Motor neuron (in vitro differentiated cells): ENCODE measurements at places on chromosomes 4 and X. TPM values are rescaled to one million over a fixed set of nuclear protein-coding genes. Genes with fewer than 3 reads are reported as not detected.

GRCh38 chr4:38531141-38531727 lies 132.8 kb upstream of the KLF3 start:
- ATAC-seq, result peak; percentile 65

DNA sequence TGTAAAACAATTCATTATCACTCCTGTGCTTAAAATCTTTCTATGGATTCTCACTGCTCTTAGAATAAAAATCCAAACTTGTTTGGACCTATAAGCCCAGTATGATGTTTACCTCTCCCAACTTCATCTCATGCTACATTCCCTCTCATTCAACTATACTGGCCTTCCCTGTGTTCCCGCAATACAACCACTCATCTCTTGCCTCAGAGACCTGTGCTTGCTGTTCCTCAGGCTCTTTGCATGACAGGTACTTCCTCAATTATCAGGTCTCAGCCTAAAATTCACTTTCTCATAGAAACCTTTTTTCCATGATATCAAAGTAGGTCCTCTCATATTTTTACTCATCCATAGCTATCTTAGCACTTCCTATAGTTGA lies 71.7 kb downstream of the ENOX2 start:
- ATAC-seq, result no peak

GRCh38 chr4:177778623-177779022 lies 336.4 kb upstream of the AGA start:
- no peak for ATAC-seq

GRCh38 chr4:40848940-40849339 lies 99.2 kb downstream of the NSUN7 start:
- ATAC-seq, result no peak

DNA sequence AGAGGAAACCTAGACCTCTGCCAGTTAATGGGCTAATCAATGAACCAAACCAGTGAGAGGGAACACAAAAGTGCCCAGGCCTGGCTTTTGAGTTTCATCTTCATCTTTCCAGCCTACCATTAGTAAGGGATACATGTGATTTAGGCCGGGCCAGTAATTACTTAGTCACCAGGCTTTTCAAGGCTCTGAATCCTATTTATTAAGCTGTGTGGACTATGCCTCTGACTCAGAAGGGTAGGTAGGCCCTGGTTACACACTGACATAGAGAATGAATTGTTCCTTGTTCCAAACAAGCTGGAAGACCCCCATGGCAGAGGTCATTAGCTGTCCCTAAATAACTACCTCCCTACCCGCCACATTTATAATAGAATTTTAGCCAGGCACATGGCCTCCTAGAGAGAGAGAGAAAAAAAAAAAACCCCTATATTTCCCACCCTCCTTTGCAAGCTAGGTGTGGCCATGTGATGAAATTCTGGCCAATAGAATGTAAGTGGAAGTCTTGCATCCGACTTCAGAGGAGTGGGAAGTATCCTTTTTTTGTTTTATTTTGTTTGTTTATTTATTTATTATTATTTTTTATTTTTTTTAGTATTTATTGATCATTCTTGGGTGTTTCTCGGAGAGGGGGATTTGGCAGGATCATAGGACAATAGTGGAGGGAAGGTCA lies 112.3 kb upstream of the BCOR start:
- no peak for ATAC-seq

DNA sequence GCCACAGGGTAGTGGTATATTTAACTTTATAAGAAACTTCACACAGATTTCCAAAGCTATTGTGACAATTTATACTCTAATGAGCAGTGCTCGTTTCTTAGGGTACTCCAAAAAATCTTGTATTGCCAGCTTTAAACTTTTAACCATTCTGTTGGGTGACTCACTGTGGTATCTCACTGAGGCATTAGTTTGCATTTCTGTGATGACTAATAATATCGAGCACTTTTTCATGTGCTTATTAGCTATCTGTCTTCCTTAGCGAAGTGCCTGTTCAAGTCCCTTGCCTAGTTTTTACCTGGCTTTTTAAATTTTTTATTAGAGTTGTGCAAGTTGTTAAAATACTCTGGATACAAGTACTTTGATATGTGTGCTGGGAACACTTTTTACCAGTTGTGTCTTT lies 5.5 kb downstream of the PNMA3 start:
- no peak for ATAC-seq

- peak; percentile 87 for ATAC-seq
Observed at GRCh38 chr4:19905024-19905423, 346.7 kb upstream of the SLIT2 start.

GRCh38 chr4:119135721-119136121 lies at the start of gene MYOZ2:
MYOZ2 (plus strand) TSS chr4:119135832; CDS start chr4:119136526, 694 bp downstream.
- ATAC-seq, result no peak

DNA sequence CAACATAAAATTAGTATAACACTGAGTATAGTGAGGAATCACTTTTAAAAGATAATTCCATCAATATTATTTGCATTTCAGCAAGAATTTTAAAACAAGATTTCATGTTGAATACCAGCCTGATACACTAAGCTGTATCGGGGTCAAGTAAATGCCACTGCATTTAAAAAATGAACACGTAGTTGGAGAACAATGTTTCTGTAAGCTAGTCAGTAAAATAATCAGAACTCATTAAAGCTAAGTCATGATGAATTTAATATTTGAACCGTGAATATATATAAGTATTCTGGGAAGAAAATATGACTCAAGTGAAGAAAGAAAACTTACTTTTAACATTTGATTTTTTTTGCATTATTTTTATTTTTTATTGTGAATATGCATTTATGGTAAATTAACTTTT lies 611.0 kb upstream of the PABPC4L start:
- ATAC-seq, result no peak

- ATAC-seq, result no peak
Observed at GRCh38 chrX:131262200-131262599, 26.9 kb downstream of the IGSF1 start.

DNA sequence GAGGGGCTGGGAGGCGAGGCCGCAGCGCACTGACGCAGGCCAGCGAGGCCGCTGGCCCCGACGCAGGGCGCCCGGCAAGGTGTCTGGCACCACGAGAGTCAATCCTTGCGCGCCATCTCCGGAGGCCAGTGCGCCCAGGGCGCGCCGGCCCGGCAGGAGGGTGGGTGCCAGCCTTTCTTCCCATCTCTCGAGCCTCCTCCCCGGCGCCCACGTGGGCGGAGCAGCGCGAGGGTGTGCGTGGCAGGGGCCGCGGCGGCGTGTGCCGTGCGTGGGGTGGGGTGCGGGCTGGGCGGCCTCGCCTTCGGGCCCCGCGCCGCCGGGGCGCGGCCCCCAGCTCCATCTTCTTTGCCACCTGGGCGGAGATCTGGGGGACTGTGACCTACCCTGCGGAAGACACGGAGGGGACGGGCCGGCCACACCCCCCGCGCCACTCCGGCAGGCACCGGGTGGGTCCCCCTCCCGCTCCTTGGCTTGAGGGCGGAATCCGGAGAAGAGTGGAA lies 877 bp downstream of the JAKMIP1 start:
- ATAC-seq, result no peak

DNA sequence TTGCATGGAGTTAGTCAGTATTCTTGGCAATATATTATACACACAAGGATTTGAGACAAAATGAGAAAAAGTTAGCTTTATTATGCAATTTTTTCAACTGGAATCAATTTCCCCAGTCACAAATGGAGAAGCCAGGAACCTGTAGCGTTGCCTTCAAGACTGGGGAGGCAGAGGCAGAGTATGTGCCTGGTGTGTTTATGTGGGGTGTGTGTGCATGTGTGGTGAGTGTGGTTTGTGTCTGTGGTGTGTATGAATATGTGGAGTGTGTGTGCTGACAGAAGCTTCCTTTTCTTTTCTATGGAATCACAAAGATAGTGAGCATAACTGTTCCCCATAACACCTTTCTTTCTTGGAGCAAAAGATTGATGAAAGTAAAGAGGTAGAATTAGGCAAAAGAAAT lies 37.0 kb downstream of the TNIP3 start:
- no peak for ATAC-seq

DNA sequence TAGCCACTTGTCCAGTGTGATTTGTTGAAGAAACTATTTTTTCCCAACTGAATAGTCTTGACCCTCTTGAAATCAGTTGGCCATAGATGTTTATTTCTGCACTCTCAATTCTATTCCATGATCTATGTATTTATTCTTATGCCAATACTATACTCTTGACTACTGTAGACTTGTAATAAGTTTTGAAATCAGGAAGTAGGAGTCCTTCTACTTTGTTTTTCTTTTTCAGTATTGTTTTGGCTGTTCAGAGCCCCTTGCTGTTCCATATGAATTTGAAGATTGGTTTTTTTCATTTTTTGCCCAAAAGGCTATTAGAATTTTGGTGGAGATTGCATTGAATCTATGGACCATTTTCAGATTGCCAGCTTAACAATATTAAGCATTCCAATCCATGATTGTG lies 10.2 kb downstream of the SAP30 start:
- ATAC-seq, result no peak

- ATAC-seq, result no peak
Observed at GRCh38 chr4:161321706-161322105, 842.1 kb downstream of the FSTL5 start.

DNA sequence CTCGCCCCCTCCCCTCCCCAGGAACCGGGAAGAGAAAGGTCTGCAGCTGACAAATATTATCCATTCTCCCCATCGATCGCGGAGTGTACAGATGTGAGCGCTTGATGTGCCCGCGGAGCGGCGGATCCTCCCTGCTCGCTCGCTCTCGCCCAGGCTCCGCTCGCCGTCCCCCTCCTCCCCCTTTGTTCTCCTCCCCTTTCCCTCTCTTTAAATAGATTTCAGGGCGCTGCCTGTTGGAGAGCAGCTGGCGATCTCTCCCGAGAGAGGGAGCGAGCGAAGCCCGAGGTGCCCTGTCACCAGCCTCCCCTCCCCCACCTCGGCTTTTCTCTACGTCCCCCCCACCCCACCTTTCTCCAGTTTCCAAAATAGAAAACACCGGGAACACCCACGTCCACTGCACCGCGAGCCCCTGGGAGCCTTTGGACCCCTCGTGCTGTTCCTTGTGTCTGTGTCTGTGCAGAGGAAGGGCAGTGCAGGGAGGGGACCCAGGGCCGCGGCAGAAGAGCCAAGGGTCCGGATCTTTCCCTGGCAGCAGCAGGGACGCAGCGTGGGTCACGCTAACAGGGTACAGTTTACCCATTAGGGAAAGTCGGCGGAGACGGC lies 56.6 kb upstream of the BCOR start:
- ATAC-seq, result peak; percentile 44

DNA sequence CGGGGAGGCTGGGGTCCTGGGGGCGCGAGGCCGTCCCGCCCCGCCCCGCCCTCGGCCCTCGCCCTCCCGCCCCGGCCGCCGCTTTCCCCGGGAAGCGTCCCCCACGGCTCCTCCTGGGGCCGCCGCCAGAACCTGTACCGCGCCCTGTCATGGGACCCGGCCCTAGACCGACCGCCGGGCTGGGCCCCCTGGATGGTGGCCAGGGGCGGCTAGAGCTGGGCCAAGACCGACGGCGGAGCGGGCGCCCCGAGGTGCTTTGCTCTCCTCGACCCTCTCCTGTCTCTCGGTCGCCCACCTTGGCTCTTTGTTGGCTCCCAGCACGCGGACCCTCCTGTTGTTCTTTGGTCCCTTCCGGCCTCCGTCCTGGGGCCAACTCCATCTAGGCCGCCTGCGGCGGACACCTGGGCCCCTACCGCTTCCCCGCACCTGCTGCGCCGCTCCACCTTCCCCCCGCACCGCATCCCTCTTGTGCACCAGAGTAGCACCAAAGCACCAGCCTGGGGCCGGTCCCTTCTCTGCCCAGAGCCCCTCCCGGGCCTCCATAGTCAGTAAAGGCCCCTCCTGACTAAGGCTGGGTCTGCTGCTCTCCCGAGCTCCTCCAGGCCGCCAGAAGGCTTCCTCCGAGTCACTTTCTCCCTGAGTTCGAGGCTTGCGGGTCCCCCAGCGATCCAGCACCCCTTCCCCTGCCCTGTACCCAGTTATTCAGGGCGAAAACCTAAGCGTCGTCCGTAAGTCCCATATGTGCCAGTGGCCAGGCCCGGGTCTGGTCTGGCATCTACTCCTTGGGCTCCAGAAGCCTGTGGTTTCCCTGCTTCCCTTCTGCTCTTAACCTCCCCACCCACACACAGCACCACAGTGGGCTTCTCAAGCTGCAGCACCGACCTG lies 587 bp downstream of the TACC3 start:
- no peak for ATAC-seq

DNA sequence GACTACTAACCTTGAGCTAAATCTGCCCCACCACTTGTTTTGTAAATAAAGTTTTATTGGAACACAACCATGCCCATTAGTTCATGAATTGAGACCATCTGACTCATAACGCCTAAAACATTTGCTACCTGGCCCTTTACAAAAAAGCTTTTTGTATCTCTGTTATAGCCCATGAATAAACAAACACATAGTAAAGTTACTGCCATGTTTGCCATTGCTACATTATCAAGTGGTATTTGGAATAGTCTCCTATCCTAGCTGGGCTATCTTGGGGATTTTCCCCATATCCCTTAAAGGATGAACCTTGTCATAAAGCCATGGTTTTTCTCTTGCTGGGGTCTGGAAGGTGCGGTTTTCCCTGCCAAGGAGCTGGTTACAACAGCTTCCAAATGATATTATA lies 112.3 kb downstream of the FAM9B start:
- no peak for ATAC-seq

The PABPC5 gene
- total RNA-seq, result 0.36 and 0.38 TPM in 2 replicates

The SNCA gene
- 39.9 and 41.4 TPM in 2 replicates for total RNA-seq

The TLL1 gene
- 0.08 TPM in 1 of 2 replicates, not detected in the other for total RNA-seq

The AKAP14 gene
- 0.16 and 0.38 TPM in 2 replicates for total RNA-seq

The TCEAL6 gene
- total RNA-seq, result not detected in 2 replicates

The FGFBP1 gene
- 0.19 TPM in 1 of 2 replicates, not detected in the other for total RNA-seq

The RIPPLY1 gene
- total RNA-seq, result 0.33 TPM in 1 of 2 replicates, not detected in the other

The TEX13C gene
- 0.15 and 0.19 TPM in 2 replicates for total RNA-seq

The SOWAHD gene
- total RNA-seq, result 0.18 and 0.47 TPM in 2 replicates
